Naive B cell (primary cell): ENCODE measurements at places on chromosomes 6 and 20. TPM values are rescaled to one million over a fixed set of nuclear protein-coding genes. Genes with fewer than 3 reads are reported as not detected.
A peak's percentile ranks its signal among the peaks of the same experiment; 100 is the strongest.

DNA sequence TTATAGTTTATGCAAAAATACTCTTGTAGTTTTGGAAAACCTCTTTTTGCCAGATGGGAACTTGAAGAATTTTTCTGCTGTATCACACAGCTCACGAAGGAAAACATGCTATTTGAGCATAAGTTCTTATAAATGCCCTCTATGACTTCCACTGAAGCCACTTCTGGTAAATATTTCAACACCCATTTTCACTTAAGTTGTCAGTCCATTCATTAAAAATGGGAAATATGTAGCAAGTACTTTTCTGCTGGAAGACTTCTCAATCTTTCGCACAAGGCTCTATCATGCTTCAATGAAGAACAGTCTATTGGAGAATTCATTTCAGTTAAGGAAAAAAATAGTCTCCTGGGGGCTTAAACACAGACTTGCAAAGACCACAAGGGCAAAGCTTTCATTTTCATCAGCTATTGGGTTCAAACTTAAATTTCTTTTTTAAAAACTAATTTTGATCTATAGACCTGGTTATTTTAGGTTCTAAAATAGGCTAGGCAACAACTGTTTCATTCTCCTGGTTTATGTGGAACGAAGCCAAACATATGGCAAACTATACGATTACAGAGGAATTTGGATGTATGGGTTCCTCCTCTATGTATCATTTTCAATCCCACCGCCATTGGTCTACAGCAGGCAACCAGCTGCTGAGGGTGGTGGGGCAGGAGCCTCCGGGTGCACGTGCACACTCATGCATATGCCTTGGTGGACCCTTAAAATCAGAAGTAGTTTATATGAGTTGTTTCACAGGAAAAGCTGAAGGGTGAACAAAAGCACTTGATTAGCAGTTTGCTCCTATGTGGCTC is 38.7 kb downstream of the LAMA4 start:
- H3K4me1 ChIP-seq, result no peaks in the 10 kb centered on the region
- no peak for DNase-seq
- H3K27me3 ChIP-seq, result peaks cover 7% of the 10 kb centered on the region
- H3K36me3 ChIP-seq, result peaks cover 8% of the 10 kb centered on the region

GRCh38 chr6:119442776-119443184 is 93.2 kb upstream of the MAN1A1 start:
- H3K27ac ChIP-seq, result peak overlapping the region; percentile 2
- H3K4me1 ChIP-seq, result peaks cover 25% of the 10 kb centered on the region
- H3K36me3 ChIP-seq, result no peaks in the 10 kb centered on the region
- no peaks in the 10 kb centered on the region for H3K27me3 ChIP-seq
- H3K4me3 ChIP-seq, result no peak overlapping the region
- DNase-seq, result peak; percentile 61

GRCh38 chr20:13771853-13772453 is 12.8 kb downstream of the ESF1 start:
- peaks cover 36% of the 10 kb centered on the region for H3K36me3 ChIP-seq
- DNase-seq, result peak; percentile 5
- H3K27ac ChIP-seq, result no peak overlapping the region
- no peaks in the 10 kb centered on the region for H3K4me1 ChIP-seq
- no peaks in the 10 kb centered on the region for H3K27me3 ChIP-seq

DNA sequence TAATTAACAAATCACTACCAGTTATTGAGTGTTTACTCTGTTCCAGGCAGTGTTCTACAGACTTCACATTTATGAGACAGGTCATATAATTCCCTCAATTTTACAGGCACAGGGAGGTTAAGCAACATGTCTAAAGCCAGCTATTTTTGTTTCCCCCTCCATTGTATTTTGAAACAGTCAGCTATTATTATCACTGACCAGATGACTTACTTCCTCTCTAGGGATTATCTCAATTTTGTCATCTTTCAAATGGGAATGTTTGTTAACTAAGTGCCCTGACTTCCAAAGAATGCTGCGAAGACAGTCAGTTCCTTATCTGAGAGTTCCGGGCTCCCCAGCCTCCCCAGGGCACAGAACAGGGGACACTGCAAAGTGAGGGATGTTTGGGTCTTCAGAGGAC is 5.6 kb upstream of the CNPY3 start:
- H3K4me3 ChIP-seq, result no peak overlapping the region
- H3K4me1 ChIP-seq, result peaks cover 8% of the 10 kb centered on the region
- no peaks in the 10 kb centered on the region for H3K27me3 ChIP-seq
- H3K27ac ChIP-seq, result no peak overlapping the region
- no peak for DNase-seq

DNA sequence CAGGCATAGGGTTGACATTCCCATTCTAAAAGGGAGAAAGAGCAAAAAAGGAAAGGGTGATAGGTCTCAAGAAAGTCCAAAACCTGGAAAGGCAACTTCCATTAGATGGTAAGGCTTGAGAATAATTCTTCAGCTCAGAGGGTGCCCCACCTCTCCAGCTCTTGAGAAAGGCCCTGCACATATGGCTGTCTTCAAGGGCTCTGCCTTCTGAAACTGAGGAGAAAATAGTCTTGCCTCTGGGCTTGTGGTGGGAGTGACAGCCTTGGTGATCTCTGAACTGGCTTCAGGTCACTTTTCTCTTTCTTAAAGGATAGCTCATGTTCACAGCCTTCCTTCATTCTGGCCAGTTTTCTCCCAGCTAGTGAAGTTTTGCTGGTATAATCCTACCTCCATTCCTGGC is 35.6 kb upstream of the NR2E1 start:
- no peak overlapping the region for H3K27ac ChIP-seq
- H3K27me3 ChIP-seq, result peaks cover 92% of the 10 kb centered on the region
- no peak overlapping the region for H3K4me3 ChIP-seq
- DNase-seq, result no peak
- H3K36me3 ChIP-seq, result no peaks in the 10 kb centered on the region
- peaks cover 12% of the 10 kb centered on the region for H3K4me1 ChIP-seq

- no peak overlapping the region for H3K4me3 ChIP-seq
Measured at GRCh38 chr6:114404339-114404955, 61.6 kb upstream of the HS3ST5 start.

DNA sequence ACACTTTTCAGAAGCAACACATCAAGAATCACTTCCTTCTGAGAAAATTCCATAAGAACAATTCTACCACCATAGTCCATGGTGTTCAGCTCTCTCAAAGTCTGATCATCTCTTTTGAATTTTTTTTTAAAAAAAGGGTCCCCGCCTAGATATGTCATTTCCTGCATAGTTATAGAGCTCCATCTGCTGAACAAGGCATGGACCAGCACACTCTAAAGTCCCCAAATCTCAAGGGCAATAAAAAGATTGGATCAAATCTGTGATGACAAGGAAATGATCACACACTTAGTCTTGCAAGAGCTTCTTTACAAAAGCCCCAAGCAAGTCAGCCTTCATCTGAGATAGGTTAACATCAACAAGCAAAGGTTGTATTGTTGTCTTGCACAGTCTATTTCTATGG is 100.7 kb upstream of the STMND1 start:
- H3K36me3 ChIP-seq, result no peaks in the 10 kb centered on the region
- no peak overlapping the region for H3K27ac ChIP-seq
- no peaks in the 10 kb centered on the region for H3K4me1 ChIP-seq
- no peak for DNase-seq
- H3K27me3 ChIP-seq, result peaks cover 23% of the 10 kb centered on the region

DNA sequence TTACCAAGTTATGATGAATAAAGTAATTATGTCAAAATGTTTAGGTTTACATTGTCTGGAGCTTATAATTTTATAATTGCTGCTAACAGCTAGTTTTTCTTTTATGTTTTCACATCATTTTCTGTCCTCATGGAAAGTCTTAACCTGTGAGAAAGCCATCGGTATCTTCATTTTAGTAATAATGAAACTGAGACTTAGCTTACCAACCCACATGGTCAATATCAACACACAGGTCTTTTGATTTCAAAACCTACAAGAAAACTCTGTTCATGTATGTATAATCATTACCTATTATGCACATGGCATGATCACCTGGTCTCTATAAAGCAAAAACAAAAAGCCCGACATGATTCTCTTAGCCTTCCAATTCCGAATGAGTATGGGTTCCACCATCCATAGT is 61.9 kb downstream of the KCNQ5 start:
- DNase-seq, result no peak
- H3K27ac ChIP-seq, result no peak overlapping the region
- H3K4me3 ChIP-seq, result no peak overlapping the region
- no peaks in the 10 kb centered on the region for H3K27me3 ChIP-seq

- H3K27me3 ChIP-seq, result peaks cover 80% of the 10 kb centered on the region
- no peaks in the 10 kb centered on the region for H3K36me3 ChIP-seq
- H3K27ac ChIP-seq, result no peak overlapping the region
- no peaks in the 10 kb centered on the region for H3K4me1 ChIP-seq
Measured at GRCh38 chr6:50836231-50836630, 17.6 kb downstream of the TFAP2B start.

DNA sequence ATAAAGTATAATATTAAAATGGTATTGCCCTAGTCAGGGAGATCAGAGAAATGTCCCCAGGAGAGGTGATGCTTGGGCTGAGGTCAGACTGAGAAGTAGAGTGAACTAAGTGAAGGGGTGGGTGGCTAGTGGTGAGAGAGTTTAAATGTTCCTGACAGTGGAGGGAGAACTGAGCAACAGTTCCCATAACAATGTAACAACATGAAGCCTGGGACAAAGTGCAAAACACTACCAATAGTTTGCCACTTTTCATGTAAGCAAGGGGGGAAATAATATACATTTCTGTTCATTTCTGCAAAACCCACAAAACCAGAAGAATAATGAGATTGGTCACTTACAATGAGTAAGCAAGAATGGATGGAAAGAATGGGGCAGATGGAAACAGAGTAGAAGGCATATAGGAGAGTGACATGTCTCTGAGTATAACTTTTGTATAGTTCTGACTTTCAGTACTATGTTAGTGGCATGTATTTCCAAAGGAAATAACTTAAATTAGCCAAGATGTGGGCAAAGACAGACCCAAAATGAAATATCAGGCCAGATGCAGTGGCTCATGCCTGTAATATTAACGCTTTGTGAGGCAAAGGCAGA is 13.3 kb upstream of the FAXC start:
- no peaks in the 10 kb centered on the region for H3K4me1 ChIP-seq
- no peak overlapping the region for H3K27ac ChIP-seq
- DNase-seq, result no peak
- H3K36me3 ChIP-seq, result no peaks in the 10 kb centered on the region
- no peak overlapping the region for H3K4me3 ChIP-seq

DNA sequence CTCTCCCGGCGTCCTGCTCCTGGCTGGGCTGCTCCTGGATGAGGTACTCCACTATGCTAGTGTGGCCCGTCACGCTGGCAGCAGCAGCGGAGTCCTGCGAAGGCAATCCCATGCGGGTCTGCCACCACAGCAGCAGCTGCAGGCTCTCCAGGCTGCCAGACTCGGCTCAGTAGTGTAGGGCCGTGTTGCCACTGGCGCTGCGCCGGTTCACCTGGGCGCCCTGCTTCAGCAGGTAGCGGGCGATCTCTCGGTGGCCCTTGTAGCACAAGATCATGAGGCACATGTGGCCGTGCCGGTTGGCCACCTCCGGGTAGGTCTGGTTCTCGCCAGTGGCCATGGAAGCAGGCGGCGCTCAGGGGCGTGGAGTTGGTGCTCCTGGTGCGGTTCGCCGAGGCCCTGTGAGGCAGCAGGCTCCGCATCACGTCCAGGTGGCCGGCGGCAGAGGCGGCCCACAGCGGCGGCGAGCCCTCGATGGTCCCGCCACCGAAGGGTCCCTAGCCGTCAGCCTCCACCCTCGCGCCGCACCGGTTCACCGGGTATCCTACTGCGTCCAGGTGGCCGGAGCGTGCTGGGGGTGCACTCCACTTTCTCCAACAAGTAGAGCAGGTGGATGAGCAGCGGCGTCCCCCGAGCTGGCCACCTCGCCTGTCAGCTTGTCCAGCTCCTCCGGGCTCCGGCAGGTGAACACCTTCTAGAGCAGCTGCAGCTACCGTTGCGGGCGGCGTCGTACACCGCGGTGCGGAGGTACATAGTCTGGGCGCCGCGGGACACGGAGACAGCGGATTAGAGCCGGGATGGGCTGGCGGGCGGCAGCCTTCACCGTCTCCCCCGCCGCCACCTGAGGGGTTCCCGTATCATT is 19.8 kb downstream of the RFPL4B start:
- no peak overlapping the region for H3K4me3 ChIP-seq
- no peaks in the 10 kb centered on the region for H3K36me3 ChIP-seq
- H3K27ac ChIP-seq, result no peak overlapping the region
- no peak for DNase-seq
- H3K4me1 ChIP-seq, result no peaks in the 10 kb centered on the region
- peaks cover 4% of the 10 kb centered on the region for H3K27me3 ChIP-seq

DNA sequence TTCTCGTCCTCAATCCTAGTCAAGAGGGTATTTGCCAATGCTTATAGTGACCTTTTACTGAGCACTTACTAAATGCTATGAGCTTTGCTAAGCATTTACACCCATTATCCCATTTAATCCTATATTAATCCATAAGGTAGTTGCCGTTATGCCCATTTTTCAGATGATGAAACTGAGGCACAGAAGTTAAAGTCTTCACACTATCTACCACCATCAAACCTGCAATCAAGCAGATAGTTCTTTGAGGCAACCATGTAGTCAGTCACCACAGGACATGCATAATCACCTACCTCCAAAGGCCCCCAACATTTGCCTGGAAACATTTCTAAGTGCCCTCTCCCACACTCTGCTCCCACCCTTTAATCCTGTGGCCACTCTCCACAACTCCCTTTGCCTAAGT is 149.6 kb downstream of the LY86 start:
- peaks cover 3% of the 10 kb centered on the region for H3K4me1 ChIP-seq
- H3K4me3 ChIP-seq, result no peak overlapping the region
- H3K27me3 ChIP-seq, result peaks cover 49% of the 10 kb centered on the region
- no peak for DNase-seq
- H3K36me3 ChIP-seq, result no peaks in the 10 kb centered on the region
- no peak overlapping the region for H3K27ac ChIP-seq

DNA sequence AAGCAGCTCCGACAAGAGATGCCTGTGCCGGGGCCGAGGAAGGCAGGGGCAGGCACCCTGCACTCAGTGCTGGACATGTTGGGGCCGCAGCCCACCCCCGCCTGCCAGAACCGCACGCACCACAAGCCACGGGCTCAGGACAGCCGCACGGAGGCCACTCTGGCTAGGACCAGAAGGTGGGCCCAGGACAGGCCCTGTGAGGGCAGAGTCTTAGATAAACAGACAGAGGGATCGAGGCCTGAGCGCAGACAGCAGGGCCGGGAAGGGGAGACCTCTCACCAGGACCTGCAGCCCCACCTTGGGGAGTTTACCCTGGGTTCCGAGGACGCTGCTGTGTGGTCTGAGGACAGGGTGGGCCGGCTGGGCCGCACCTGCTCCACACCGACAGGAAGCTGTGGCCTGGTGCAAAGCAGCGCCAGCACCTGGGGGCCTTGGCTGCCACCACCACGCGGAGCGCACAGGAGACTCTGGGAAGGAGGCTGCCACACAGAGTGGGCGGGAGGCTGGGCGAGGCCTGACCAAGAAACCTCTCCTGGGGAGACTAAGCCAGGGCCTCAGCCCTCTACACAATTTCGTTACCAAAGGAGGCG is 32.0 kb downstream of the KCNQ2 start:
- peaks cover 9% of the 10 kb centered on the region for H3K4me1 ChIP-seq
- H3K36me3 ChIP-seq, result no peaks in the 10 kb centered on the region
- no peaks in the 10 kb centered on the region for H3K27me3 ChIP-seq
- no peak overlapping the region for H3K27ac ChIP-seq

The ID4 gene
- polyA plus RNA-seq, result not detected

The SIRPB2 gene
- not detected for polyA plus RNA-seq

The CNBD2 gene
- polyA plus RNA-seq, result 23.7 TPM

The SAMD5 gene
- not detected for polyA plus RNA-seq
